ENCODE measurements at places on chromosomes 2 and 18. TPM values are rescaled to one million over a fixed set of nuclear protein-coding genes. Genes with fewer than 3 reads are reported as not detected.

CYP27A1 gene
- total RNA-seq, result 0.10 TPM

DNA sequence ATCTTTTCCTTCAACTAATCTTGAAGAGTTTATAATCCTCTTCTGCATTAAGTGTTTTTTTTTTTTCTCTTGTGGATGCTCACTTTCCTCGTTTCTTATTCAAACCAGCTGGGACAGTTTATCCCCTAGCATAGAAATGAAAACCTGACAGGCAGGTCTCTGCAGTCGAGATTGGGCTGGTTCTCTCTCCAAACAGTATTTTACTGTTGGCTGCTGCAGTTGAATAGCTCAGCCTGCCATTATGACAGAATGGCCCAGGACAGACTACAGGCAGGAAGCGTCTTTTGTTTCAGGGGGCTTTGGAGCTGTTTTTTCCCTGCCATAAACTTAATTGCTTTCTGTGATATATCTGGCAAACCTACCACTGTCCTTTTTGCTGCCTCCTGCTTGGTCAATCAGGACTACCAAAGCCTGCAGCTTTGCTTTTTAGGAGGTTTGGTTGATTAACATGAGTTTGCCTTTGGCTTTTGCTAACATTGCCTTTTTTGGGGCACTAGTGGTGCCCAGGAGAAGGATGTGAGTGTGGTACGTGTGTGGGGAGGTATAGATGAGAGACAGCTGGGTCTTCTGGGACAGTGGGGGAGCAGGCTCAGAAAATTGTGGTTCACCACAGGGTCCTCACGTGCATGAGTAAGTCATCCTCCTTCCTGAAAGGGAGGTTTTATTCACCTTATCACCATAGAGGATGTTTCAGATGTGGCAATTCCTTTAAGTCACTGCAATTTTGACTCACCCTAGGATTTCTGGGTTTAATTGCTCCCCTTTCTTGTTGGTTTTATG is 128.7 kb downstream of the LYPD6B start:
- no peak overlapping the region for H3K4me3 ChIP-seq
- H3K4me1 ChIP-seq, result peaks cover 19% of the 10 kb centered on the region
- H3K36me3 ChIP-seq, result peaks cover 2% of the 10 kb centered on the region
- peaks cover 11% of the 10 kb centered on the region for H3K27me3 ChIP-seq

- no peaks in the 10 kb centered on the region for H3K36me3 ChIP-seq
- H3K4me1 ChIP-seq, result no peaks in the 10 kb centered on the region
- no peak overlapping the region for H3K4me3 ChIP-seq
These were observed 14.1 kb upstream of the TMEFF2 start for GRCh38 chr2:192208848-192209247.

HAAO gene
- total RNA-seq, result not detected

DNA sequence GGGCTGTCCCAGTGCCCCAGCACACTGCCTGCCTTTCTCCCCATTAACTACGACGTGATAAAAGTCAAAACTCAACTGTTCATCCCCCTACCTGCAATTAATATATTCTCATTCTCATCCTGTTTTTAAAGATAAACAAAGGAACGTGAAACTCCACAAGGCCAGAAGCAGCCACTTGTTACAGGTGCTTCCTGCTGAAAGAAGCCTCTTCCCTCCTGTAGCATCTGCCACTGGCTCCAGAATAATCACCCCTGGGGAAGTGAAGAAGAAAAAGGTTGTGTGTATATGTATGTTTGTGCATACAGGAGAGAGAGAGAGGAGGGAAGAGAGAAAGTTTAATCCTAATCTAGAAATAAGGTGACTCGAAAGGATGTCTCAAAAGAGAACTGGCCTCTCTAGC is 27.1 kb downstream of the KIAA2012 start:
- H3K27ac ChIP-seq, result no peak overlapping the region
- no peaks in the 10 kb centered on the region for H3K4me1 ChIP-seq
- no peaks in the 10 kb centered on the region for H3K36me3 ChIP-seq
- H3K27me3 ChIP-seq, result peaks cover 1% of the 10 kb centered on the region
- DNase-seq, result no peak
- no peak overlapping the region for H3K4me3 ChIP-seq

GRCh38 chr2:171824086-171824485 is 70.0 kb downstream of the SLC25A12 start:
- DNase-seq, result no peak
- no peaks in the 10 kb centered on the region for H3K27me3 ChIP-seq
- H3K27ac ChIP-seq, result no peak overlapping the region
- no peaks in the 10 kb centered on the region for H3K4me1 ChIP-seq
- peaks cover 13% of the 10 kb centered on the region for H3K36me3 ChIP-seq

DNA sequence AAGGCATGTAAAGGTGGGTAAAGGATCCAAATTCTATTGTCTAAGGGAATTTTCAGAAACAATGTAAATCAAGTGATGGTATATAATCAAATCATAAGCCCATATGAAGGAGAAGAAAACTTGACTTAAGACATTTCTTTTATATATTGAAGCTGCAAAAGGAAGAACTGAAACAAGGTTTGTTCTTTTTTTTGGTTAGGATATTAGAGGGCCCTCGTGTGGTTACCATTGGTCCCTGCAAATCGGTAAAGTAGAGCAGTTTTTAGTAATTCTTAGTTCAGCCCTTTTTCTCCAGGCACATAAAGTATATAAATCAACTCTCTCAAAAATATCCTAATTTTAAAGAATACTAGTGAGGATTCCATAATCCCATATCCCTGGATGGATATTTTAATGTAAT is 105.6 kb upstream of the STK17B start:
- DNase-seq, result peak; percentile 42
- H3K27ac ChIP-seq, result peak overlapping the region; percentile 69
- H3K4me3 ChIP-seq, result no peak overlapping the region
- H3K36me3 ChIP-seq, result no peaks in the 10 kb centered on the region

- no peaks in the 10 kb centered on the region for H3K36me3 ChIP-seq
- no peaks in the 10 kb centered on the region for H3K4me1 ChIP-seq
- no peak overlapping the region for H3K27ac ChIP-seq
- H3K27me3 ChIP-seq, result peaks cover 2% of the 10 kb centered on the region
- no peak overlapping the region for H3K4me3 ChIP-seq
These were observed 70.4 kb downstream of the TDRD15 start for GRCh38 chr2:21194147-21194546.

MRPS9 gene
- total RNA-seq, result 39.3 TPM

DNA sequence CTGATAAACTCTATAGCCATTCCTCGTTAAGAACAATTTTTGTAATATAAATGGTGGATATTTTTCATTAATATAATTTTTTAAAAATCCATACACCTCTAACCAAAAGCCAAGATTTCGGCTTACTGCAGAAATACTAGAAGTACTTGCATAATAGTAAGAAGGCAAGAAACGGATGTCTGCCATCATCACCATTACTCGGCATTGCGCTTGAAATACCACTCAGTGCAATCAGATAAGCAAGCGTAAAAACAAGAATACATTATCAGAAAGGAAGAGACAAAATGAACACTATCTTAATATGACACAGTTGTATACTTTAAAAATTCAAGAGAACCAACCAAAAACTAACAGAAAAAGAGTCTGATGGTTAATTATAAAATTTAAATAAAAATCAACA is 15.2 kb upstream of the BOLA3 start:
- no peak for DNase-seq
- peaks cover 51% of the 10 kb centered on the region for H3K36me3 ChIP-seq
- H3K4me3 ChIP-seq, result no peak overlapping the region
- H3K4me1 ChIP-seq, result peaks cover 7% of the 10 kb centered on the region
- H3K27me3 ChIP-seq, result no peaks in the 10 kb centered on the region
- H3K27ac ChIP-seq, result no peak overlapping the region

GRCh38 chr2:47905386-47906156 is 727 bp downstream of the FBXO11 start:
- H3K4me1 ChIP-seq, result peaks cover 40% of the 10 kb centered on the region
- H3K36me3 ChIP-seq, result peaks cover 8% of the 10 kb centered on the region
- no peaks in the 10 kb centered on the region for H3K27me3 ChIP-seq
- H3K27ac ChIP-seq, result peak overlapping the region; percentile 91
- DNase-seq, result peak; percentile 68
- H3K4me3 ChIP-seq, result peak overlapping the region; percentile 88

GRCh38 chr2:147549054-147549453 is 295.8 kb upstream of the ACVR2A start:
- no peak for DNase-seq
- no peak overlapping the region for H3K4me3 ChIP-seq
- H3K27me3 ChIP-seq, result no peaks in the 10 kb centered on the region
- no peaks in the 10 kb centered on the region for H3K4me1 ChIP-seq

DNA sequence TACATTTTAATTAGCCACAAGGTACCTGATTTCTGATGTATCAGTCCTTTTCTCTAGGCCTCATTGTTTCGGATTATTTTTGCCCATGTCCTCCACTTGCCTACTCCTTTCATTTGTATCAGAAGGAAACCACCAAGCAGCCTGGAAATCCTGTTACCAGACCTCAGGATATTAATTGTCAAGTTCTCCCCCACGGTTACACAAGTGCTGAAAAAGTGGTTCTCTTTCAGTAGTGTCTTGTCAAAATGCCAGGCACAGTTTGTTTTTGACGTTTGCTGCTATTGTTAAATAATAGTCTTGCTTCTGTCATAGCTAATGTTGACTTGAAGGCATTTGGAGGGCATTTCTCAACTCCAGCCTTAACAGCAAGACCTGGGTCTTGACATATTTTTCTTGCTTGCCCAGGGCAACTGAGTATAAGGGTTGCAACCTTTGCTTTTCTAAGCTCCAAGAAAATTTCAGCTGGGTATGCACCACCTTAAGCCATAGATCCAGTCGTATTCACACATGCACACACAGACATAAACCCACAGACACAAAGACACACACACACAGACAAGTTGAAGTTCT is 31.0 kb downstream of the INSIG2 start:
- no peak overlapping the region for H3K4me3 ChIP-seq
- H3K36me3 ChIP-seq, result peaks cover 2% of the 10 kb centered on the region
- no peaks in the 10 kb centered on the region for H3K4me1 ChIP-seq
- no peak overlapping the region for H3K27ac ChIP-seq
- H3K27me3 ChIP-seq, result peaks cover under 1% of the 10 kb centered on the region

KYNU gene
- total RNA-seq, result not detected

RNF103 gene
- total RNA-seq, result 12.3 TPM

DNA sequence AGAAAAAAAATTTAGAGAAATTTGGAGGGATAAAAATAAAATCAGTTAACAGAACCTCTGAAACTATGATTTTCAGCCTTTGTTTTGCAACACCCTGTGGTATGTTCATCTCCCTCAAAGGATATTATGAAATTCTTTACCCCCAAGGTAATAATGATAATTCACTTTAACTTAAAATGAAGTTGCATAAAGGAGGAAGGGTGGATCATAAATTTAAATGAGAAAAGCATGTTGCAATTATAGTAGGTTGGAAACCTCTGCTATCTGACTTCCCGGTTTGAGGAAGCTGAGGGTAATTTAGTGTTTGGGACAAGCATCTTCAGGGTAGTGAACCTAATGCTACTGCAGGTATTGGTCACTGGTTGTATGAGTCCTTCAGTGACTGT is 102.9 kb downstream of the BABAM2 start:
- peaks cover 40% of the 10 kb centered on the region for H3K36me3 ChIP-seq
- no peak for DNase-seq
- peaks cover 22% of the 10 kb centered on the region for H3K4me1 ChIP-seq
- no peak overlapping the region for H3K27ac ChIP-seq
- no peak overlapping the region for H3K4me3 ChIP-seq
- H3K27me3 ChIP-seq, result no peaks in the 10 kb centered on the region

- H3K27ac ChIP-seq, result no peak overlapping the region
- H3K36me3 ChIP-seq, result no peaks in the 10 kb centered on the region
- H3K4me3 ChIP-seq, result no peak overlapping the region
- peaks cover 11% of the 10 kb centered on the region for H3K4me1 ChIP-seq
- no peak for DNase-seq
- H3K27me3 ChIP-seq, result no peaks in the 10 kb centered on the region
These were observed 15.1 kb upstream of the EML4 start for GRCh38 chr2:42153944-42154581.

DNA sequence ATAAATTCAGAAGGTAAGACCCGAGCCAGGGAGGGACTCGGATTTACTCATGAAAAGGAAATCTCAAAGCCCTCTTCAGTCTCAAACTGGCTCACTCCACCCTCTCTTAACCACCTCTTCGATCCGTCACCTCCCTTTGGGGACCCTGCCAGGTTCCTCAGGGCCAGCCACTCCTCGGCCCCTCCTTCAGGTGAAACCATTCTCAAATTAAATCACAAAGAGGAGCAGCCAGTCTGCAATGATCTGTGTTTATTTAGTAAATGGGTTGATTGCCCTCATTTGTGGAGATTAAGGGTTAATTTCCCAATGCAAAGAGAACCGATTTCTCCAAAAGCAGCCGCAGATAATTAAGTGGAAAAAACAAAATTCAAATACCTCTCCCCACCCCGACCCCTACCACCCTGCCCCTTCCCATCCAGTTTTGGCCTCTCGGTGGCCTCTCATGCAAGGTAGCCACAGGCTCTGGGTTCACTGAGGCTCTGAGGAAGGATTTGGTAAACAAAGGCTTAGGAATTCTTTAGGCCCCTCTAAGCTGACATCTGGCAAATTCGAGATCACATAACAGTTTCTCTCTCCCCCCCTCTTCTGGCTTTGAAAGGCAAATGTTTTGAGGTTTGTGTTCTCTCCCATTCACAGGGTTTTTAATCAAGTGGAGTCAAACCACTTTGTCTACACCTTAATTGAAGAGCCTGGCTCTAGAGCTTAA is 10.3 kb upstream of the FZD7 start:
- no peaks in the 10 kb centered on the region for H3K4me1 ChIP-seq
- DNase-seq, result no peak
- no peaks in the 10 kb centered on the region for H3K36me3 ChIP-seq
- H3K27me3 ChIP-seq, result peaks cover 3% of the 10 kb centered on the region
- no peak overlapping the region for H3K27ac ChIP-seq
- H3K4me3 ChIP-seq, result no peak overlapping the region

ESPNL gene
- 0.14 TPM for total RNA-seq

HDAC4 gene
- total RNA-seq, result 30.0 TPM

DNA sequence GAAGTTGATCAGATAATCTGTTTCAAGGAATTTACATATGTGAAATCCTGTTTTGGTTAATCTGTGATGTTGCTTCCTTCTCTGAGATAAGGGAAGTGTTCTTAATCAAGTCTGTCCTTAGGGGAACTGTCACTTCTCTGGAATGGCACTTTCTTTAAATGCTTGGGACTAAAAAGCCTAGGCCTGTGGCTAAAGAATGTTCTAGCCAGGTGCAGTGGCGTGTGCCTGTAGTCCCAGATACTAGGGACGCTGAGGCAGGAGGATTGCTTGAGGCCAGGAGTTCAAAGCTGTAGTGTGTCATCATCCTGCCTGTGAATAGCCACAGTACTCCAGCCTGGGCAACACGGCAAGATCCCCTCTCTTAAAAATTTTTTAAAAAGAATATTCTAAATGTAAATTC is 217.6 kb upstream of the SIX3 start:
- DNase-seq, result no peak
- H3K4me3 ChIP-seq, result no peak overlapping the region
- H3K27ac ChIP-seq, result no peak overlapping the region
- H3K36me3 ChIP-seq, result peaks cover 6% of the 10 kb centered on the region

ADCYAP1 gene
- not detected for total RNA-seq

GRCh38 chr2:242075696-242076095 is 206.2 kb downstream of the RTP5 start:
- DNase-seq, result no peak
- H3K27me3 ChIP-seq, result peaks cover 7% of the 10 kb centered on the region
- H3K36me3 ChIP-seq, result no peaks in the 10 kb centered on the region

DNA sequence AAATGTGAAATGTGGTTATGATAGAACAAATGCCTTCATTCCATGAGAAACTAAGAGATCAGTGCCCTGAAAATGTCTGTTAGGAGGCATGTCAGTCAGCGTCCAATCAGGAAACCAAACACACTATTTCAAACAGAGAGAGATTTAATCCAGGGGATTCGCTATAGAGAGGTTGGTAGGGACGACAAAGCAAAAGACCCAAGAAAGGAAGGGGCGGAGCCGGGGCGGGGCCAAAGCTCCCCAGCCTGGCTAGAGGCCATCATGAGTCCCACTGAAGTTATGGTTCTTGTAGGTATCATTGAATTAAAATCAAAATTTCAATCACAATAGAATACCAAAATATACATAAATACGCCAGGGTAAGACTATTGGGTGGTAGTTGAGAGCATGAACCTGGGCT is 32.9 kb upstream of the RNF149 start:
- H3K27me3 ChIP-seq, result no peaks in the 10 kb centered on the region
- H3K4me1 ChIP-seq, result peaks cover 20% of the 10 kb centered on the region
- DNase-seq, result peak; percentile 70
- H3K27ac ChIP-seq, result no peak overlapping the region
- no peaks in the 10 kb centered on the region for H3K36me3 ChIP-seq

Data from activated CD4-positive, alpha-beta memory T cell treated with anti-CD3 and anti-CD28 coated beads for 36 hours (primary cell).